ENCODE measurements at places on chromosomes 5 and 9. TPM values are rescaled to one million over a fixed set of nuclear protein-coding genes. Genes with fewer than 3 reads are reported as not detected.

The OXCT1 gene
- total RNA-seq: 74.9 TPM

The HSPA4 gene
- total RNA-seq: 105 TPM

The GRXCR2 gene
- not detected for total RNA-seq

The PWWP2A gene
- 24.1 TPM for total RNA-seq

The SGCD gene
- total RNA-seq: not detected

The OBP2A gene
- not detected for total RNA-seq

The LSM11 gene
- total RNA-seq: 7.2 TPM

The DMGDH gene
- total RNA-seq: 0.33 TPM

The SLC1A3 gene
- not detected for total RNA-seq
